ENCODE measurements at places on chromosomes 6 and 20.

GRCh38 chr6:55664591-55665587 lies 85.9 kb upstream of the HMGCLL1 start:
- DNase-seq = peak; percentile 31

DNA sequence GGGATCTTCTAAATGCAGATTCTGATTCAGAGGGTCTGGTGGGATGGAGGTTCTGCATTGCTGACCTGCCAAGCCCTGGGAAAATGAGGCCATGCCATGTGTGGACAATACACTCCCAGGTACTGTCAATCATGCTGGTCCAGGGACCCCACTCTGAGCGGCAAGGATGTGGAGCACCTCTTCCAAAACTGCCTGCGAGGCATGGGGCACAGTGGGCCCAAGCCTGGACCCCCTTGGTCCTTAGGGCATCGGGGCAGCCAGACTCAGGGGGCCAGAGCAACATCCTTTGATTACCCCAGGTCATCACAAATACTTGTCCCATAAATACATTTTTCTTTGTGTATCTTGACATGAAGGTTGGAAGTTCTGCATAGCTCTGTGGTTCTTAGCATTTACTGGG lies 76.8 kb upstream of the NXT1 start:
- DNase-seq = no peak

GRCh38 chr6:43395776-43396175 lies 26.3 kb upstream of the ZNF318 start:
- no peak for DNase-seq

DNA sequence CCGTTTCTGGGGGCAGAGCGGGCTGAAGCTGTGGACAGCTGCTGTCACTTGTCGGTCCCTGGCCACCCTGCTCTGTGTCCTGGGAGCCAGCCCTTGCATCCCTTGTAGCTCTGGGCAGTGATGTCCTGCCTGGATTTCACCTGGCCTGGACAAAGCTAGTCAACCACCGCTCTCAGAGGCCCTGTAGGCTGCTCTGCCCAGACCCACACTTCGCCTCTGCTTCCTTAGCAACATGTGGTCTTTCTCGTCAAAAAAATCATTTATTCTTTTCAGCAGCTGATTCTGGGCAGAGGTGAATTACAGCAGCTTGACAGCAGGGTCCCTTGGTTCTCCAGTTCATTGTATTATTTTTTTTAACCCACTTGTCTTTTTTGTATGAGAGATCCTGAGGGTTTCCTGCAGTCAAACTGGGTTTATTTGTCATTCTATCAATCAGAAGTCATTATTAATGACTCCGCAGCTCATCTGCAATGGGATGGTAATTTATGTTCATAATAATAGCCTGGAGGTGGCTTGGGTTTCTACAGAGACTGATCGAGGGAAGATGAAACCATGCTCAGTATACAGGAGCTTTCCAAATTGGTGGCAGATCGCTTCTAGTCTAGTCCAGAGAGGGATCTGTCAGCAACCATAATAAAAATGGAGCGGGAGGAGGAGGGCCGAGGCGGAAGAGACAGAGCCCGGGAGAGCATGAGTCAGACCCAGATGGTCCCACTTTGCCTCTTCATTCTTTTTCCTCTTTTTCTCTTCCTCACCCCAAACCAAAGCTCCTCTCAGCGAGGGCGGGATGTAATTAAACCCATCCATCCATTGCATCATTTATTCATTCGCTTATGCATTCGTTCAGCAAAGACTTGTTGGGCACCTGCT lies 22.4 kb downstream of the EDN3 start:
- no peak for DNase-seq

GRCh38 chr20:10705801-10706459 lies 32.1 kb upstream of the JAG1 start:
- DNase-seq = no peak

GRCh38 chr20:14568225-14568624 lies 230.8 kb upstream of the FLRT3 start:
- DNase-seq = no peak

- no peak for DNase-seq
Observed at GRCh38 chr20:63160641-63161175, 55.2 kb downstream of the YTHDF1 start.

GRCh38 chr20:40477805-40478204 lies 211.2 kb downstream of the MAFB start:
- DNase-seq = no peak

DNA sequence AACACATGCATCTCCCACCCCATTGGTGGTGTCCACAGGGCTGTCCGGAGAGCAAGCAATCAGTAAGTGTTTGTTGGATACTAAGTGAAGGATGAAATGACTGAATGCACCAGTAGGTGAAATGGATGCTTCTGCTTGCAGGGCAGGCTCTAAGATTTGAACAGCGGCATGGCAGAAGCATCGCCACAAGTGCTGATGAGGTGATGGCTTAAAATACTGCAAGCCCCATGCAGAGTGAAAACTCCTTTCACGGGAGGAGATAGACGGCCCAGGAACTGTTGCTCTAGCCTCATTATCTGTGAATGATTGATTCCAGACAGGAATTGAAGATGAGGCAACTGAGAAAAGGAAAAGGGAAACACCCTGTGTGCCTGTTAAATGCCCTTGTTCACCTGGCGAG lies 158.9 kb downstream of the LY86 start:
- DNase-seq = no peak

GRCh38 chr20:4326195-4327065 lies 311.1 kb upstream of the RNF24 start:
- no peak for DNase-seq

DNA sequence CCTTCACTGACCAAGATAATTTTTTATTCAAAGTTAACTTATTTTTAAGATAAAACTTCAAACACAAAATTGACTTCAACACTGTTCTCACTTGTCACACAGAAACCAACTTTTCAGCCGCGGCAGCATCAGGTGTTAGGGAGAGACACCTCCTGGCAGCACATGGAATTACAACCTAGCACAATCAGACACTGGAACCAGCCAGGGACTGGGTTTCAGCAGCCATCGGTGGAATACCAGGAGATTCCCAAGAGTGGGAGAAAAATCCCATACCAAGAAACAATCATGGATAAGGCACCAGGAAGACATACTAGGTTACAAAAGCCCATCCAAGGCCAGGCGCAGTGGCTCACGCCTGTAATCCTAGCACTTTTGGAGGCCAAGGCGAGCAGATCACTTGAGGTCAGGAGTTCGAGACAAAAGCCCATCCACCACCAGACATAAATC lies 70.0 kb downstream of the SNX5 start:
- peak; percentile 76 for DNase-seq
